CD4-positive, alpha-beta T cell treated with Interleukin-15 for 1 hour (primary cell): ENCODE measurements at places on chromosomes 3 and 15.
A peak's percentile ranks its signal among the peaks of the same experiment; 100 is the strongest.

- DNase-seq = no peak
Measured at GRCh38 chr3:70607469-70607868, 295.0 kb upstream of the MDFIC2 start.

DNA sequence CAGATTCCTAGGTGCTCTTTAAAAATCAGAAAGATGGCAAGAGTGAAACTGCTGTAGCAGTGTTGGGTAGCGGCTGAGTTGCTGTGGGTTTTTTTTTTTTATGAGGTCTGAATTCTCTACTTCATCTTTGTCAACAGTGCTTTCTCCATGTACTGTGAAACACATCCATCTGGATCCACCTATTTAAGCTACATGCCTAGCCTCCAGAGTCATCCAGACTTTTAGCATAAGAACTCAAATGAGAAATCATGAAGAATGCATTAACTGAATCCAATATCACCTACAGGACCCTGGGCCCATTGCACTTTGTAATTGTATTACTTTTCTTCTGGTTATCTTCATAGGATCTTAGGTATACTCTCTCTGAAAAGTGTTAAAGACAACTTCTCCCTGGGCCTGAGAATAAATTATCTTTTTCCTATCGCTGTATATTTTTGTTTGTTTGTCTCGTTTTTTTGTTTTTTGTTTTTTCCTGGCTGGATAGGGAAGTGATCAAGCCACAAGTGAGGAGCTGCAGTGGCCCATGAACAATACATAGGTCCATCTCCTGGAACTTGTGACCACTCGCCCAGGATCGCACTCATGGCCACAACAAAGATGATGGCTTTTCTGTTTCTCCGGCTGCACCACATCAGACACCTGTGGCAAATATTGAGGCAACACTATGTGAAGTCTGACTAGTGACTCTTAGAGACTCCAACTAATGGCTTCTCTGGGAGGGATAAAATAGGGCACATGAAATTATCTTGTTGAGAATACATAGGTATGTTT is 609.9 kb upstream of the AGTR1 start:
- DNase-seq = no peak

DNA sequence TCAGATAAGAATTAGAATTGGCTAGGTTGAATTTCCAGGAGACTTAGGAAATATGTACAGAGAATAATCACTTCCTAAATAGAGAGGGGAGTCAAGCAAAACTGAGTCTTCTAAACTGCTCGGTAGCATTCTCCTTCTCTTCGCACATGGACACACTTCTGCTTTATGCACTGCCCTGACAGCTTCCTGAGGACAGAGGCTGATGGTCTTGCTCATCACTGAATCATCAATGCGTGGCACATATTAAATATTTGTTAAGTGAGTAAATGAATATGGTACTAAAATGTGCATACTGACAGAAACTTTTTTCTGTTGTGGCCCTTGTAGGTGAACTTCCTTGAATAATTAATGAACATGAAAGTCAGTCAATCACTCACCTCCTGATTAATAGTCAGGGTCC is 315.5 kb downstream of the FHIT start:
- DNase-seq = no peak

GRCh38 chr3:9420850-9421549 is 23.6 kb downstream of the SETD5 start:
- DNase-seq = no peak

DNA sequence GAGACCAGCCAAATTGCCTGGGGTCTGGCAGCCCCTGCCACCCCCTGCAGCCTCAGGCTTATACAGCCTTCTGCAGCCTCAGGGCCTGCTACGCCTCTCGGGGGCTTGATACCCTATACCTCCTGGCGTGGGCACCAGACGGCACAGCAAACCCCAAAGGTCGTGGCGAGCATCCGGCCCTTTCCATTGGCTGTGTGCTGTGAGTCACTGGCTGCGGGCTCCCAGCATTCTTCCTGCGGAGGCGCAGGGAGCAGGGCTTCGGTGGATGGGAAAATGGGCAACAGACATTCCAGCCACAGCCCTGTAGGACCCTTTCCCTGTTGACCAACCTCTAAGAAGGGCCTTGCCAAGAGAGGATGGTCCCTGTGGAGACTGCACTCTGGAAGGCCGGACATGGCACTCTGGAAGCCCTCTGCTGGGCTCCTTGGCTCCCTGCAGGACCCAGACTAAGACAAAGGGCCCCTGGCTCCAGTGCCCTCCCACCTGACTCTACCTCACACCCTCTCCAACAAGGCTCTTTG is 59.6 kb downstream of the ITGA11 start:
- no peak for DNase-seq

GRCh38 chr15:87450314-87450713 is 806.2 kb downstream of the NTRK3 start:
- no peak for DNase-seq

DNA sequence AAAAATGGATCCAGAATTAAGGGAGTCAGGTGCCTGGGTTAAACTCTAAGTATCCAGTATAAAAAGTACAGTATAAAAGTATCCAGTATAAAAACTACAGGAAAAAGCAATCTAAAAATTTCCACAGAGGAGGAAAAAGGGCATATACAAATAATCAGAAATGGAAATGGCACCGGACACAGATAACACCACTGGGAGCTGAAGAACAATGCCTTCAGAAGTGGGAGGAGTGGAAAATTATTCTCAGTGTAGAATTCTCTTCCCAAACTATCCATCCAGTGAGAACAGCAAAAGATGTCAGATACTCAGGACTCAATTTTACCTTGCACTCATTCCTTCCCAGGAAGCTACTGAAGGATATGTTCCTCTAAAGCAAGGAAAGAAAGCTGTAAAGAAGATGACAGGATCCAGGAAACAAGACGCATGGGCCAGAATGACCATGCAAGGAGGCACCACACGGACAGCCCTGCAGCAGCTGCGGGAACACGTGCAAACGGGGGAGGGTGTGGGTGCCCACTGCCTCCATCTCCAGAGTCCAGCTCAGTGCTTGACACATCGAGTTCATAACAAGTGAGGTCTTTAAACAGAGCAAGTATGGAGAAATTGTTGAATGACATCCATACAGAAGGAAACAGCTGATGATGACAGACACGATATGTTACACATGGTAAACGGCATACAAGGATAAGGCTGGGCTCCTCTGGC is 68.5 kb downstream of the CHSY1 start:
- no peak for DNase-seq

GRCh38 chr3:123194552-123194951 is 7.2 kb upstream of the SEC22A start:
- DNase-seq = no peak

DNA sequence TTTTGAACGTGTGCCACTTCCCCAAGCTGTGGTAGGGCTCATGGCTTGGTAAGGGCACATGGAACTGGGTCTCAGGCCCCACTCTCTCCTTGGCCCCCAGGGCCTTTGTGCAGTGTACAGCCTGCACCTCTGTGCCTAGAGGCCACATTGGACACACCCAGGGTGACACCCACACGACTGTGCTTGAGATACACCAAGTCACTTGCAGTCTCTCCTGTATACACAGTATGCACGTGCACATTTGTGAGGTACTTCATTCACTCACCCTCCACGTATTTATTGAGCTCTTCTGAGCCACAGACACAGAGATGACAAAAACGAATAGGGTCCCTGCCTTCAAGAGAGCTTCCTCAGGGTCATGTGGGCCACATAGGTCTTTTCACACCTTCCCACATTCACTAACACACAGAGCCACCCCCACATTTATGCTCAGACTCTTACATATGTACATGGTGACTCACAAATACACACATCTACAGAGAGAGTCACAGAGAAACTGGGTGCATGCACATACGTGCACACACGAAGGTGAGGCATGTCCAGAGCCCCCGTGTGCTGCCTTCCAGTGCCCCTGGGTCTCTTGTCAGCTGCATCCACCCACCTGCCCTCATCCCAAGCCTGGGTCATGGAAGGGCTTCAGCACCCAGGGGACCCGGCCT is 9.8 kb upstream of the TMEM115 start:
- no peak for DNase-seq

DNA sequence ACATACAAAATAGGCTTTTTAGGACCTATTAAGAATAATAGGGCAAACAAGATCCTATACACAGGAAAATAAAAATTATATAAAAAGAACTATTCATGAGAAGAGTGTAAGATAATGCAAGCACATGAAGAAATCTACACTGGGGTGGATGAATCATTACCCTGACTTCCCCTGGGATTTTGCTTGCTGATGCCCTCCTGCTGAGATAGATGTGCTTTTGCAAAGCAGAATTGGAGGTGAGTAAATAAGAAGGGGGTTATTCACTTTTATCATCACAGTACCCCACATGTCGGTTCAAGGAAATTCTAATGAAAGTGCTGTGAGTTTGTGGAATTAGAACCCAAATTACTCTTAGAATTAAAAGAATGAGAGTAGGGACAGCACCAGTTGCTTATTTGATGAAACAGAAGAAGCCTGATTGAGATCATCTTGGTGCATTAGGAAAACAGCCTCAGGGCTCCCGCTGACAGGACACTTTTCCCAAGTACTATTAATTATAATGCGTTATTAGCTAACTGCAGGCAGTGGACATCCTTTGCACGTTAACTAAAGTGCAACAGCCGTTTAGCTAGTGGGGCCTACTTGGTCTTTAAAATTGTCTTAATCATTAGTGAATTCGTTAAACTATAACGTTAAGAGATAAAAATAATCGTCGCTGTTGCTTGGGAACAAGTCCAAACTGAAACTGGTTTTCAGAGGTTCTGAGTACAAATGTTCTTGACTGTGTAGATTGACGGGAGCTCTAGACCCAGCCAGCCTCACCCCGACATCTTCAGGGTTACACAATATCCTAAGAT is 48.4 kb downstream of the SLC2A2 start:
- no peak for DNase-seq

DNA sequence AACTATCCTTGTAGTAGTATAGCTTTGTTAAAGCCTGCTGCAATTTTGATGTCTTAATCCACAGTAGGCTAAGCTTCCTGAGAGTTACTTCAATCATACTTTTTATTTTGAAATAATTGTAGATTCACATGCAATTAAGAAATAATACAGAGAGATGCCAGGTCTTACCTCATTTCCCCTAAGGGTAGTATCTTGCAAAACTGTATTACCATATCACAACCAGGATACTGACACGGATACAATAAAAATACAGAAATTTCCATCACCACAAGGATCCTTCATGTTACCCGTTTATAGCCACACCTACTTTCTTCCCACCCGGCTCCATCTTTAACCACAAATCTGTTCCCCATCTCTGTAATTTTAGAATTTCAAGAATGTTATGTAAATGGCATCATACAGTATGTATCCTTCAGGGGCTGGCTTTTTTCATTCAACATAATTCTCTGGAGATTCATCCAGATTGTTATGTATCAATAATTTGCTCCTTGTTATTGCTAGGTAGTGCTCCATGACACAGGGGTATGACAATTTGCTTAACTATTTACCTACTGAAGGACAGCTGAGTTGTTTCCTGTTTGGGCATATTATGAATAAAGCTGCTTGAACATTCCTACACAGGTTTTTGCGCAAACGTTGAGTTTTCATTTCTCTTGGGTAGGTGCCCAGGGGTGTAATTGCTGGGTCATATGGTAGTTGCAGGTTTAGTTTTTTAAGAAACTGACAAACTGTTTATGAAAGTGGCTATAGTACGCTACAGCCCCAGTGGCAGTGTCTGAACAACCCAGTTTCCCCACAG is 21.6 kb downstream of the BDH1 start:
- no peak for DNase-seq

GRCh38 chr15:74303741-74304309 is 63.6 kb downstream of the CYP11A1 start:
- DNase-seq = no peak

- no peak for DNase-seq
Measured at GRCh38 chr3:116601206-116601605, 108.4 kb upstream of the TUSC7 start.

- peak; percentile 16 for DNase-seq
Measured at GRCh38 chr3:50655009-50655830, 19.5 kb upstream of the DOCK3 start.

DNA sequence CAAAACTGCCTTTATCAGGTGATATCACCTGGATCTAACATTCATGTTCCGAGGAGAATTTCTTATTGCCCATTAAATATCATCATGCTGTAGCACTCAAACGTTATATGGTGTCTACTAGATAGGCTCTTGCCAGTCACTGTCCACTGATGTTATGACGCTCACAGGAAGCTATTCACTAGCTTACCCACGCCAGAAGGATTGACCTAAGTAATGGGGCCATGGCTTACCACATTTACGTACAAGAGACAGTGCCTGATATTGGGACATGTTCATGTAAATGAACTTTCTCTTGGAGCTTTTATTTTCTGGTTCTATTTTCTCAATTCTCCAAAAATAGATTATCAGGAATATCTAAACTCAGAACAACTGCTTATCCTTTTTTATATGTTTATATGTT is 91.7 kb upstream of the NAALADL2 start:
- DNase-seq = no peak

- DNase-seq = no peak
Measured at GRCh38 chr15:38795471-38796245, 231.0 kb upstream of the RASGRP1 start.

DNA sequence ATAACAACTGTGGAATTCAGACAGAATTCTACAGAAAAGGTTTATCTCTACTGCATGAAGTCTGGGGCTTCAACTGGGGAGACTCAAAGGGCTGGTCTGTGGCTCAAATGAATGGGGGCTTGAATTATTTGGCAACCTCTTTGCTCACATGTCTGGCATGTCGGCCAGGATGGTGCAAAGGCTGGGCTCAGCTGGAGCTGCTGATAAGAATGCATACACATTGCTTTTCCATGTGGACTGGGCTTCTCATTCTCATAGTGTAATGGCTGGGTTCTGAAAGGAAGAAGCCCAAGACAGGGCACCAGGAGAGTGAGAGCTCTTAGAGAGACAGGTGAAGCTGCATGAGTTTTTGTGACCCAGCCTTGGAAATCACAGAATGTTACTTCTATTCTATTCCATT is 194.3 kb upstream of the SGO1 start:
- no peak for DNase-seq

DNA sequence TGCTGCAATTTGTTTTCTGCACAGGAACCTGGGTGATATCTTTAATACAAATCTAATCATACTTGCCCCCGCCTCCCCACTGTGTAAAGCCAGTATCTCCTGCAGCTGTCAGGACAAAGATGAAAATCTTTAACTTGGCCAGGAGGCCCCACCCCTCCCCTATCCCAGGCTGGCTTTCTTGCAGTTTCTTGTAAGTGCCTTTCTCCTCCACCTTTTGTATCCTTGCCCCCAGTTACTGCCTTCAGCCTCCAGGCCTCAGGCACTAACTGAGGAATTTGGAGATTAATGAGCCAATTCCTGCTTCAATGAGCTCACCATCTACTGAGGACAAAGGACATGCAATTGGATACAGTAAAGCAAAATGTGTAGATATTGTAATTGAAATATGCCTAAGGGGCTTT is 6.5 kb downstream of the GCSAM start:
- no peak for DNase-seq

GRCh38 chr3:29755416-29755815 is 474.5 kb downstream of the RBMS3 start:
- DNase-seq = no peak

GRCh38 chr3:65596029-65596300 is 442.8 kb downstream of the MAGI1 start:
- DNase-seq = no peak

- DNase-seq = no peak
Measured at GRCh38 chr15:45364271-45364670, 14.1 kb downstream of the GATM start.

- DNase-seq = no peak
Measured at GRCh38 chr3:170360916-170361315, 3.4 kb downstream of the SKIL start.
